NCI-H187 (cell line): ENCODE measurements at places on chromosomes 5 and 9.

- DNase-seq: no peak
Observed at GRCh38 chr5:160333721-160334120, 21.4 kb upstream of the CCNJL start.

DNA sequence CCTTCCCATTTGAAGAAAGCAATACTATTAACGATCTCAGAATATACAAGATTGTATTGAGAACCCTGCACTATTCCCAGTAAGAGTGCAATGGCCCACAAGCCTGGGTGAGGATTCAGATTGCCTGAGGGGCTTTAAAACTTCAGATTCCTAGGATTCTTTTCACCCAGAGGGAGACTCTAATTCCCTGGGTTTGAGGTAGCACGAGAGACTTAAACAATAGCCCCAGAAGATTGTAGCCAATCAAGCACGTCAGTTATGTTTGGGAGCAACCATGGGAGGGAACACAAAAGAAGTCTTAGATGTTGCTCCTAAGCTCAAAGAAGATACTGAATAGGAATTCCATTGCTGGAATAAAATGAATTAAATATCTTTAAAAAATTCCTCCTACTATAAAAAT, 17.9 kb downstream of the MRPS27 start:
- DNase-seq: no peak

GRCh38 chr5:5658889-5659465, 236.5 kb downstream of the ICE1 start:
- no peak for DNase-seq

GRCh38 chr5:159202151-159202550, 7.2 kb downstream of the RNF145 start:
- no peak for DNase-seq

DNA sequence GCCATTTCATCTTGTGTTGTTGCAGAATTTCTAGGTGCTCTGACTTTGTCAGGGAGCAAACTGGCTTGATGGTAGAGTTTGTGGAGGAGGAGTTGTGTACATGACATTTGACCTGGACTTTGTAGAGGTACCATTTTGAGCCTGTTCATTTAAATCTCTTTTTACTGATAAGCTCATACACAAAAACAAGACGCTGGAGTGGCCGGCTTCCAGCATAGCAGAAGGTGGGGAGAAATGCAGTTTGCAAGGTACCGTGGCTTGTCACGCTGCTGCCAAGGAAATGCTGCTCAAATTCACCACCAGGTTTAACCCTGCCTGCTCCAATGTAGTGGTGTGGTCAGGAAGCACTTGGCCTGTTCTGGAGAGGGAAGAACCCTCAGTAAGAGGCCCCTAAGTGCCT, 18.9 kb upstream of the IQGAP2 start:
- DNase-seq: peak; percentile 48

- no peak for DNase-seq
Observed at GRCh38 chr5:137412136-137412535, 87.0 kb downstream of the SPOCK1 start.
